ENCODE measurements at places on chromosomes 3 and 15.

DNA sequence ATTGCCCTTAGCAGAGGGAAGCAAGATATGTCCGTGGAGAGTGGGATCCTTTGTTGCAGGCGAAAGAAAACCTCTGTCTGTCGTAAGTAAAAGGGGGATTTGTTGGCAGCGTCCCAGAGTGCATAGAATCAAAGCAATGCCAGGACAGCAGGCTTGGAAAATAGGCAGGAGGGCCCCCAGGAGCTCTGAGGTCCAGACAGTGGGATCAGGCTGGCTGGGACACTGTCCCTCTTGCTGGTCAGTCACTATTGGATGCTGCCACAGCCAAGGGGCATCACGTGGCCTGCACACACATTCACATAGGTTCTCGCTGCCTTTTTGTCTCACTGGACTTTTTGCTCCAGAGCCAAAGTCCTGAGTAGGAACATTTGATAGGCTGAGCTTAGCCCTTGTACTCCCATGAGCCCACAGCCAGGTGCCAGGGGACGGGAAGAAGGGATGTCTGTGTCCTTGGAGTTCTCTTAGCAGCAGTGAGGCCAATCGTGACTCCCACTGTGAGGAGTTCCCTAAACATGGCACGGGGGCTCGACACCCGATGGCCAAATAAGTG is 10.7 kb downstream of the MUC20 start:
- DNase-seq: no peak

DNA sequence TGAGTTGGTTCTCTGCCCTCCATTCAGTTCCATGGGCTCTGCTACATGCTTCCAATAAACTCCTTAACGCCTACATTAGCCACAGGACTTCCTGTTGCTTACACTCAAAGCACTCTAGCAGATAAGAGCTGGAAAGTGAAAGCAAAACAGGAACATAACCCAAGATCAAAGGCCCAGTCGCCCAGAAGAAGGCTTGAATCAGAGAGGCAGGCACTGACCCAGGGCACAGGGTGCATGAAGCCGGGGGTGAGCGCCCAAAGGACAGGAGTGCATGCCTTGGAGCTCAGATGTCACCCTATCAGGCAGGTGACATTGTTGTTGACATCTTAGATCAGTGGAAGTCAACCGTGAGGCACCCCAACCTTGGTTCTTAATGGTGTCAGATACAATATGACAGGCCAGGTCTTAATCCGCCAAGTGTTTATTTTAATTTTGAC is 235.1 kb downstream of the UACA start:
- DNase-seq: no peak

DNA sequence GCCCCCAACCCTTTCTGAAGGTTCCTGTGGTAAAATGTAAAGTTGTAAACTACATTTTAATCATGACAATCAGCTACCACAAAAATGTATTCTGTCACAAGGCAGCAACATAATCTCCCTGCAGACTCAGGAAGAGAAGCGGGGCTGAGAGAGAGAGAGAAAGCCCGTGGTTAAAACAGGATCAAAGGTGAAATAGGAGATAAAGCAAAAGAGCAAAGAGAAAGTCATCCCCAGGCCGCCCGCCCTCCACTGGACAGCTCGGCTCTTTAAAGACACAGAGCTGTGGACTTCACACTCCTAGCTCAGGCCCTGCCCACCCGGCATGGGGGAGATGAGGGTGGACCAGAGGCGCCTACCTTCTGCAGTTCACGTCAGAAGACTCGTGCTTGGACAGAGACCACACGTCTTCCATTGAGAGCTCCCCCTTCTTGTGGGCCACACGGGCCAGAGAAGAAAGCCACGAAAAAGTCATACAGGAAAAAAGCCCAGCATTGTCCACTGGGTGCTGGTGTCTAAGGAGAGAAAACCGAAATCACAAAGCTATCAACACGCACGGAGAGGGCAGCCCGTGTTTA is 29.4 kb downstream of the ABCC5 start:
- no peak for DNase-seq

DNA sequence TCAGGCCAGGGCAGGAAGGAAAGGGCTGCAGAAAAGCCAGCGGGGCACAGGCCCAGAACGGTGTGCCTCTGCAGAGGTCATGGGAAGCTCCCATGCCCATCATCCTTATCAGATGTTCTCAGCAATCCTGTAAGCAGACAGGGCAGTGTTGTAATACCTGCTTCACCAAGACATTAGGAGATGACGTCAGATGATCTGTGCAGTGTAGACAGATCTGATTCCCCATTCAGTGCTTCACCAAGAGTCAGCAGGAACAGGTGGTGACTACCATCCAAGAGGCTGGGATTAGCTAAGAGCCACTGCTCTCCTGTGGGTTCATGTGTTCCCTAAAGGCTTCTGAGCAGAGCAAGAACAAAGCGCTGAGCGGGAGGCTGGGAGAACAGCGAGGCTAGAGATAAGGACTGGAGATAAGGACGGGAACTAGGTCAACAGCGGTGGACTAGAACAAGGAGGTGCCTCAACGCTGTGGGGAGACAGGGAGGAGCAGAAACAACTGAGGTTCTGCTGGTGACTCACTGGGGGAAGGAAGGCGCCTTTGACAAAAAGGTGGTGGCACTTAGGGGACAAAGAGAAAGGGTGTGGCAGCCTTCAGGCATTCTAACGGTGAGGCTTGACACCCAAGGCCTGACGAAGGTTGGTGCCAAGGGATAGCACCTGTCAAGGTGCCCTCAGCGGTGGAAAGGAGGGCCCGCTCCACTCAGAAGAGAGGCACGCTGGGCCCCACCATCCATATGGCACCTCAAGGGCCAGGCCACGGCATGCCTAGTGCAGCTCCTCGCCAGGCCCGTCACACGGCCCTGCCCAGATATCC is 28.4 kb downstream of the CCDC12 start:
- DNase-seq: peak; percentile 42

- no peak for DNase-seq
Observed at GRCh38 chr15:59688423-59688781, 718 bp downstream of the BNIP2 start.

DNA sequence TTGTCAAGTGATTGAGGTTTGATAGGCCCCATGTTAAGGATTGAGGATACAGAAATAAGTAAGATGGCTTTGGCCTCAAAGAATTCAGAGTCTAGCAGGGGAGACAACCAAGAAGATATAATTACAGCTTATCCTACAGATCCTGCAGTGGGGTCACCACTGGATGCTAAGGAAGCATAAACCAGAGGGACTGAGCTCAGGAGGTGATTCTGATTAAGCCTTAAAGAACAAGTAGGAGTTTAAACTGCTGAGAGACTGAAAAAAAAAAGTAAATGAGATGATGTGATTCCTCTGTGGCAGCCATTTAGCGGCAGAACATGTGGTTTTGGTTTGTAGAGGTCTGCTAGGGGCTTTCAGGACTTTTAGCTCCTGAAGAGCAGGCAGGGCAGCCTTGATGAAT is 72.1 kb upstream of the ROPN1 start:
- no peak for DNase-seq

- DNase-seq: no peak
Observed at GRCh38 chr15:57082054-57082728, 163.7 kb downstream of the TCF12 start.

GRCh38 chr3:101266071-101266470 is 54.3 kb downstream of the IMPG2 start:
- no peak for DNase-seq

DNA sequence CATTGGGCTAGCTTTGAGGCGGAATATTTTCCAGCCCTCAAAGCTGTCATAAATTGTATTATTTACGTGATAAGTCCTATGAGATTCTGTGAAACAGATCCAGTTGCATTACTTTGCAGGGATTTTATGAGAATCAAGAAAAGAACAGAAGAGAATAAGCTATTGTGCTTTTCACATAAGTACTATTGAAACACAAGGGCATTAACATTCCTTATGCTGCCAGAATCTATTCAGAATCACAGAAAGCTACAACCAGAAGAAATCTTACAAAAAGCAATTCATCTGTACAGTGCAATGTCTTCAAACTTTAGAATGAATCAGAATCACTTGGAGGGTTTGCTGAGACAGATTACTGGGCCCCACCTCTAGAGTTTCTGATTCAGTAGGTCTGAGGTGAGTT is 10.6 kb upstream of the CACNA1D start:
- DNase-seq: no peak

DNA sequence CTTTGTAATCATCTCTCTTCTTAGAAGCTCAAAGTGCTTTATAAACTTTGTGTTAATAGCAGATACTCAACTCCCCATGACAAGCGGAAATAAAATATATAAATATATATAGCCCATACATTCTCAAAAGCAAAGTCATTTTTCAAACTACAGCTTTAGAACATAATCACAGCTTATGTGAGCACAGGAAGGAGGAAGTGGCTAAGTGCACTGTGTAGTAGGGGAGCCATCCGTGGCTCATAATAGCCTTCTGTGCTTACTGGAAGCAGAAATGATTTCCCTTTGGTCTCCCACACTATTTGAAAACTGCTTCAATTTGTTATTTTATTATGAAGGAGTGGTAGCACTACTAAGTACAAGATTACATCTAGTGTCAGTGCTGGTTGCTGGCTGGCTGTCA is 151.4 kb upstream of the ARL6 start:
- no peak for DNase-seq

DNA sequence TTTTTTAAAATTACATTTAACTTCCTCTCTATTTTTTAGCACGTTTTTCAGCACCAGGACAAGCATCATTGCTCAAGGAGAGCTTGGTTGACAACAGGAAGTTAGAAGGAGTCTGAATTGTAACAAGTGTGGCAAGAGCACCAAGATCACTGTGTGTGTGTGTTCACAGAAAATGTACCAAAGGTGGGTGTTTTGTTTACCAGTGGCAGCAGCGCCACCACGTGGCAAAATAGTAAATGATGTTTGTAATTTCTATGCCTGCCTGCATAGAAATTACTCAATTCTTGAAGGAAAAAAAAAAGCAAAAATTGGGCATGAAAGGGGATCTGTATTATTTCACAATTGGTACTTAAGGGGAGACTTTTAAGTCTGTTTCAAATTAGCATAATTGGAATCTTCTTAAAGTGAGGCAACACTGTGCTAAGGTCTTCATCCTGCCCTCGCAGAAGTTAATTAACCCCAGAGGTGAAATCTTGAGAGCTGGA is 7.4 kb upstream of the U2SURP start:
- peak; percentile 31 for DNase-seq

- no peak for DNase-seq
Observed at GRCh38 chr3:187263270-187263669, 28.3 kb downstream of the MASP1 start.

DNA sequence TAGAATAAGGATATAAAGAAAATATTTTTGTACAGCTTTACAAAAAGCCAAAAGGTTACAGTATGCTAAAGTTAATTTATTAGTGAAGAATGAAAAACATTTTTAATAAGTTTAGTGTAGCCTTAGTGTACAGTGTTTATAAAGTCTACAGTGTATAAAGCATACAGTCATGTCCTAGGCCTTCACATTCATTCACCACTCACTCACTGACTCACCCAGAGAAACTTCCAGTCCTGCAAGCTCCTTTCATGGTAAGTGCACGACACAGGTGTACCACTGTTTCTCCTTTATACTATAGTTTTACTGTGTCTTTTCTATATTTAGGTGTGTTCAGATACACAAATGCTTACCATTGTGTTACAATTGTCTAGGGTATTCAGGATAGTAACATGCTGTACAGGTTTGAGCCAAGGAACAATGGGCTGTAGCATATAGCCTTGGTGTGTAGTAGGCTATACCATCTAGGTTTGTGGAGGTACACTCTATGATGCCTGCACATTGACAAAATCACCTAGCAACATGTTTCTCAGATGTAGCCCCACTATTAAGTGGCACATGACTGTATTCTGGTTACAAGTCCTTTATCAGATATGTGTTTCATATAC is 197.1 kb upstream of the KBTBD8 start:
- no peak for DNase-seq

DNA sequence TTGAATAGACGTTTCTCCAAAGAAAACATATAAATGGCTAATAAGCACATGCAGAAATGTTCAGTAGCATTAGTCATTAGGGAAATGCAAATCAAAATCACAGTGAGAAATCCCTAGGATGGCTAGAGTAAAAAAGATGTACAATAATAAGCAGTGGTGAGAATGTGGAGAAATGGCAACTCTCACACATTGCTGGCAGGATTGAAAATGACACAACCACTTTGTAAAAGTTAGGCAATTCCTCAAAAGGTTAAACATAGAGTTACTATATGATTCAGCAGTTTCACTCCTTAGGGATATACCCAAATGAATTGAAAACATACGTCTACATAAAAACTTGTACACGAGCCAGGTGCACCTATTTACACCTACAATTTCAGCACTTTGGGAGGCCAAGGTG is 108.7 kb downstream of the ITPR1 start:
- DNase-seq: no peak

DNA sequence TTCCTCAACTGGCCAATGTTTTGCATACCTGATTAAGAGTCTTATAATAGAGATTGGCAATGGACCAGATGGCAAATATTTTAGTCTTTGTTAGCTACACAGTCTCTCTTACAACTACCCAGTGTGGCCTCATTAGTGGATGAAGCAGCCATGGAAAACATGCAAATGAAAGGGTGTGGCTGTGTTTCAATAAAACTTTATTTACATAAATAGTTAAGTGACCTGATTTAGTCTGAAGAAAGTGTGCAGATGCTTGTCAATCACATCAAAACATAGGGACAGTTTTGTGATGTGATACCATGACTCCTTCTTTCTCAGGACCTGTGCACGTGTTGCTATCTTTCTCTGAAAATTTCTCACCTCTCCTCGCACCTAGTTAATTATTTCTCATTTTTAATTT is 309.8 kb upstream of the GRM7 start:
- DNase-seq: no peak

DNA sequence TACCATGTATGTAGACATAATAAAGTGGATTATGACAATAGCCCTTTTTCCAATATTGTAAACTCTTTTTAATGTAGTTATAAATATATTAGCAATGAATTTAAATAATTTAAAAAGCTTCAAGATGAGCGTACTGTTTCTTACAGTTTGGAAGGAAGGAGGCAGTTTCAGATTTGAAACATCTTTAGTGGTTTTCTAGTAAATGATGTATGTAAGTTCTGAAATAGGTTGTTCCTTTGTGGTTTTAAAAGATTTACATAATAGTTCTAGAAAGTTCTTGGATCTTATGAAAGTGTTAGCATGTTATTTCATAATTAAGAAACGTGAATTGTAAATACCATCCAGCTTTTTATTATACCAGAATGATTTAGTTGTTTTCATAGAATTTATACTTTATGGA is 16.0 kb downstream of the DNAJC19 start:
- no peak for DNase-seq

- DNase-seq: no peak
Observed at GRCh38 chr15:101675796-101676582, 23.8 kb upstream of the TM2D3 start.

Data from stimulated activated CD4-positive, alpha-beta T cell treated with anti-CD3 and anti-CD28 coated beads, Interleukin-1b, Interleukin-23, amount 100 ng/mL, for 24 hours (primary cell).